CD4-positive, alpha-beta T cell treated with Interleukin-4 for 1 hour (primary cell): ENCODE measurements at places on chromosomes 6 and 20.

DNA sequence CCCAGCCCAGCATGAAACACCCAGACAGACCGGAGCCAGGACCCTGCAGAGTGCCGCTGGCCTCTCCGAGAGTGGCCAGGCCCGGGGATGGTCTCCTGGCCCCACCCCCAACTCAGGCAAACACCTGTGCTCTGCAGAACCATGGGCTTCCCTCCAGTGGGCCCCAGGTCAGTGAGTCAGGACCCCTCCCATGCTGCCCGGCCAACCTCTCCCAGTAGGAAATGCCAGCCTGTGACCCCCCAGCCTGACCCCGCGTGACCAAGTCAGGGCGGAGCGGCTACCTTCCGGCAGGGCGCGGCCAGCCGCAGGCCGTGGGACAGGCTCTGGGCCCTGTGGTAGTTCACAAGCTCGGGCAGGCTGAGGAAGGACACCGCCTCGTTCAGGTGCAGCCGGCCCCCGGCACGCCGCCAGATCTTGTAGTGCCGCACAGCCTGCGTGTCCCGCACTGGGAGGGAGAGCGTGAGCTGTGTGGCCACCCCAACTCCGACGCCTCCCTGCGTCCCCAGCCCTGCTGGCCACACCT lies 3.2 kb downstream of the PTK6 start:
- no peak for DNase-seq

- DNase-seq: no peak
Observed at GRCh38 chr6:162941128-162941527, 213.4 kb downstream of the PACRG start.

DNA sequence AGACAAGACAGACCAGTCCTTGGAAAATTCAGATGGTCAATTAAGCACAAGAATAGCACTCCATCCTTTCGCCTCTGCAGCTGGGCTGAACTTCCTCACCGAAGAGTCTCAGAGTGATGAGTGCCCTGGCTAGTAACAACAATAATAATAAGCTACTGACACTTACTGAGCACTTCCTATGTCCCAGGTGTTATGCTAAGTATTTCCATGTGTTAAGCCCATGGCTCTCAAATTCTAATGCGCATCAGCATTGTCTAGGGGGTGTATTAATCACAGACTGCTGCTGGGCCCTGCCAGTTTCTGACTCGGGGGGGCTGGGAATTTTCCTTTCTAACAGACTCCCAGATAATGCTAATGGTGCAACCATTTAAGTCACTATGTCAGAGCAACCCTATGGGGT lies 118.2 kb upstream of the LRFN2 start:
- DNase-seq: no peak

DNA sequence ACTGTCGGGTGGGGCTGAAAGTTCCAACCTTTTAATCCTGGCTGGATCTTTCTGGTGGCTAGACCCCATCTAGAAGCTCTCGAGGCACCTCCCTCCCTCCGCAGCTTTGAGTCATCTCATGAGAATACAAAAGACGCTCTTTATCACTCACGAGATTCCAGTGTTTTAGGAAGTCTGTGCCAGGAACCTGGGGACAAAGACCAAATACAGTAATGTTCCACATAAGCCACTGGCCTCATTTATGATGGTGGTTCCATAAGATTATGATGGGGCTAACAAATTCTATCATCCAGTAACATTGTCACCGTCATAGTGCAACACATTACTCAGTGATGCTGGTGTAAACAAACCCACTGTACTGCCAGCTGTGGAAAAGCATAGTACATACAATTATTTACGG lies 48.7 kb downstream of the NCOA7 start:
- no peak for DNase-seq

DNA sequence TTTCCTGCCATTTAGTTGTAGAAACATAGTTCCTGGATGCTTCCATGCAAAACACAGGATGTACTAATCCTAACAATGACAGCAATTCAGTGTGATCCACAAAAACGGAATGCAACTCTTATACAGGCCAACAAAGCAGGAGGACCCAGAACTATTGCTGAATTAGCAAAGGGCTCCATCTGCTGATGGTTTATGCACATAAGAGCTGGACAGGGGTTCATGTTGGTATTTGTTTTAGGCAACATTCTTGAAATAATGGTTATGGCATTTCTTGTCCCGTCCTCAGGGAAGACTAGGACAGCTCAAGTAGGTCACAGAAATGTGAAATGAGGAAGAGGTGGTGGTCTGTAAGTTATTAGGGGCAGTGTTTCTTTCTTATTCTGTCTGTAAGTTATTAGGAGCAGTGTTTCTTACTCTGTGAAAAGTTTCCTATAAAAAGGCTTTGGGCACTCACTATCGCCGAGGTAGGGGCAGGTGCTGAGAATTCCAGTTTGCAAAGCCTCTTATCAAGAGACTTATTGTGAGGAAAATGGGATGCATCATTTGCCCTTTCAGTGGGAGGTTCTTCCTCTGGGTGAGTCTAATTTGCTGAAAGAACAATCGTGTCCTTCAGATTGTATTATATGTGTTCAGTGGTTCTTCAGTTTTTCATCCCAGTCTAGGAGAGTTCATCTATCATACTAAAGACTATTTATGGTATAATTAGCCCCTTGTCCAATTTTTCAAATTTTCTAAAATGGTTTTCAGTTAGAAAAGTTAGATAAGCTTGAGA lies 171.1 kb downstream of the MCHR2 start:
- no peak for DNase-seq

DNA sequence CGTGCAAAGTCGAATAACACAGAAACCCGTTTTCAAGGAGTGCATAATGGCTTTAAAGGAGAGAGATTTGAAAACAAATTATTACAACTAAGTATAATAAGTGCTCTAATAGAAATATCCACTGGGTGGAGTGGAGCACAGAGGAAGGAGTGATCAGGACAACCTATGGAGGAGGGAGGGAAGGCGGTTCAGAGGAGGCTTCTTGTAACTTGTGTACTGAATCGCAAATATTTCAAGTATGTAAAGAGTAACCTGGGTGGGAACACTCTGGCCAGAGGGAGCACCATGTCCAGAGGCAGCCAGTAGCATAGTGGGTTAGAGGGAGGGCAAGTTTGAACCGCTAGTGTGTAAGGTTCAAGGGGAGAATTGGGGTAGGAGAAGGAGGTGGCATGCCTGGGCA lies 21.6 kb upstream of the TNFAIP3 start:
- DNase-seq: no peak
